ENCODE measurements at places on chromosomes 6 and 20.

GRCh38 chr6:161476711-161477110 lies 202.8 kb upstream of the AGPAT4 start:
- no peak for DNase-seq

DNA sequence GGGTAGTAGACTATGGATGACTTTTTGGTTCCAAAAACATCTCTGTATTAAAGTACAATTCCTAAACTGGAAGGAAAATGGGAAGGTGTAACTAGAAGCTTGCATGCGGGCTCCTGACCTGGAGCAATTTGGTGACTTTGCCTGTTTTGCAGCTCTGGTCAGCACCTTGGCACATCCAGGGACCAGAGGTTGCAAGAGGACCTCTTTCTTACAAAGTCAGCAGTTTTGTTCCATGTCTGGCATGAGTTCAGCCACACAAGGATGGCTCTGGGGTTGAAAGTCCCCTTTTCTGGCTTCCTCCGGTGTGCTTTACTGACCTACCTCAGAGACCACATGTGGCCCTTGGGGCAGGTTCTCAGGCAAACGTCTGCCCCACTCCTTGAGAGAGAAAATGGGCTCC lies 22.7 kb upstream of the CD93 start:
- DNase-seq, result no peak

- no peak for DNase-seq
These were observed 386.9 kb downstream of the PREX1 start for GRCh38 chr20:48440916-48441315.

DNA sequence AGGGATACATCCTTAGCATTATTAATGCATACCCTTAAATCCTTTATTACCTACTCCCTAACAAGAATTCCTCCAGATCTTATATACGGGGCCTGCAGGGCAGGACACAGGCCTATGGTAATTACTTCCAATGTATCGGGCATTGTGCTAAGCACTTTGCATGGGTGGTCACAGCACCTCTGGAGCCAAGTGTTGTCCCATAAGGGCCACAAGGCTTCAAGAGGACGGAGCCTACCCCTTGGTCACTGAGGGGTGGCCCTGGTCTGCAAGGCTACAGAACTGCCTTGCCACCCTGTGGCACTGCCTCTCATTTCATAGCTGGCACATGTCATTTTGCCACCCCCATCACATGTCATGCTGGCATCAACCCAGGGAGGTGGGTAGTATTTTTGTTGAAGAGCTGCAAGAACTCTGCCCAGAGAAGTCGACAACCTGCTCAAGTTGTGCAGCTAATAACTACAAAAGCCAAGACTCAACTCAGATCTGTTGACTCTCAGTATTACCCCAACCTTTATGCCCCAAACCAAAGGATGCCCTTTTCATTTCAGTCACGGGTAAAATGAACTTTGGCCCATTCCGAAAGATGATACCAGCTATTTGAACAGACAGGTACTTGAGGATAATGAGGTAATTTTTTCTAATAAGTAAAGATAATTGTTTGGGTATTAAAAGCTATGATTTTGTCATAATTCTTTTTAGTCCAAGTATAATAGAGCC lies 144.1 kb upstream of the AKAP12 start:
- no peak for DNase-seq

GRCh38 chr20:9286501-9287461 lies 217.9 kb downstream of the PLCB4 start:
- DNase-seq, result no peak

DNA sequence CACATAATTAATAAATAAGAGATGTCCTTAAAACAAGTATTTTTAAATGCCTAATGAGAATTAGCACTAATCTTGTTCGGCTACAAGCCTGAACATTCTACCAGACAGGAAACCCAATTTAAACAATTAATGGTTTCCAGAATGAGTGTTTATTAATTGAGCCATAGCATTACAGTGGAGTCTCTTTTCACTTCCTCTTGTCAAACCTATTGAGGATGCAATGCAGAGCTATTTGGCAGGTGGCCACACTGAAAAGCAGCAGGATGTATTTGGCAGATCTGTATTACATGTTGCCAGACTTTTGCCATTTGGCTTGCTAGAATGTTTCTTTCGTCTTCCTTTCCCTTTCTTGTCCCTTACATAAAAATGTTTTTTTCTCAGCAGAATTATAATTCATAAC lies 475.2 kb upstream of the MARCKS start:
- DNase-seq, result no peak

DNA sequence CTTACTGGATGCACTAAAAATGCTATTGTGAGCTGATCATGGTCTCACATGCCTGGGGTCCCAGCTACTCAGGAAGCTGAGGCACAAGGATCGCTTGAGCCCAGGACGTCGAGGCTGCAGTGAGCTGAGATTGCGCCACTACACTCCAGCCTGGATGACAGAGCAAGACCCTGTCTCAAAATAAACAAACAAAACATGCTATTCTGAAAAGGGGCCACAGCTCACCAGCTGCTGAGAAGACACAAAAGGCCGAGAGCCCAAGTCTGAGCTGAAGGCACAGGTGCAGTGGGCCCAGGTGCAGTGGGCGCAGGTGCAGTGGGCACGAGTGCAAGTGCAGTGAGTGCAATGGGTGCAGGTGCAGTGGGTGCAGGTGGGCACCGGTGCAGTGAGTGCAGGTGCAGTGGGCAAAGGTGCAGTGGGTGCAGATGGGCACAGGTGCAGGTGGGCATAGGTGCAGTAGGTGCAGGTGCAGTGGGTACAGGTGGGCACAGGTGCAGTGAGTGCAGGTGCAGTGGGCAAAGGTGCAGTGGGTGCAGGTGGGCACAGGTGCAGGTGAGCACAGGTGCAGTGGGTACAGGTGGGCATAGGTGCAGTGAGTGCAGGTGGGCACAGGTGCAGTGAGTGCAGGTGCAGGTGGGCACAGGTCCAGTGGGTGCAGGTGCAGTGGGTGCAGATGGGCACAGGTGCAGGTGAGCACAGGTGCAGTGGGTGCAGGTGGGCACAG lies 16.0 kb downstream of the ZBTB46 start:
- no peak for DNase-seq

GRCh38 chr6:56720882-56721281 lies 78.2 kb upstream of the DST start:
- DNase-seq, result no peak

- no peak for DNase-seq
These were observed 36.8 kb downstream of the NCR2 start for GRCh38 chr6:41371992-41372831.

- DNase-seq, result no peak
These were observed 98.1 kb upstream of the MARCKS start for GRCh38 chr6:113758826-113759574.

DNA sequence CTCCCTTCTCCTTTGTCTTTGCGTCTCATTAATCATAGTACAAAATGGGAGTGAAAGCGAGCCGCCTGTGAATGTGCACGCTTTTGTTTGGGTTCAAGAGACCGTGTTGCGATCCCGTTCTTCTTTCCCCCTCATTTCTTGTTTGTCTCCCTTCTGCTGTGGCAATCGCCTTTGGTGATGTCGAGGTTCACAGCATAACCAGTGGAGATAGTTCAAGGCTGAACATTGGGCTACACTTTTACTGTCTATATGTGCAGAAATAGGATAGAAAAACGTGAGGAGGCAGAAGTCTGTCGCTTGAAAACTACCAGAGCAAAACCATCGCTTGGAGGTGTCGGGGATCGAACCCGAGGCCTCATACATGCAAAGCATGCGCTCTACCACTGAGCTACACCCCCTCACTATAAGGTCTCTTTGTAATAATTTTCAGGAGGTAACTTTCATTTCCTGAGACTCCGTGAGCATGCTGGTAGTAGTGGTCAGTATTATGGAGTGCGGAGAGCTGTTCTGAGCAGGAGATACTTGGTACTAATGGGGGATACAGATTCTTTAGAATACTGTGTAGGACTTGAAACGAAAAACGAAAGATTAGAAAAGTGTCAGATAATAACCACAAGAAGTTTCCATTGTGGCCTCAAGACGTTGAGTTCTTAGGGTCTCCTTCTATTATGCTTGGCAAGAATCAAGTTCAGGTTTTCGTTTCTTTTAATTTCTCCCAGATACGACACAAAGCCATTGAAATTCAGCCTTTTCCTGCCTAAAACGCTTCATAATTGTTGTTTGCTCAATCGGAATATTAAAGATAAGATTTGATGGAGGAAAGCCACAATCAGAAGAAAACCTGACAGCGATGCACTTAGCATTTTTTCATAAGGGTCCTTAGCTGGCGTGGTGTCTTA lies 106.6 kb downstream of the TRIM27 start:
- DNase-seq, result peak; percentile 77

DNA sequence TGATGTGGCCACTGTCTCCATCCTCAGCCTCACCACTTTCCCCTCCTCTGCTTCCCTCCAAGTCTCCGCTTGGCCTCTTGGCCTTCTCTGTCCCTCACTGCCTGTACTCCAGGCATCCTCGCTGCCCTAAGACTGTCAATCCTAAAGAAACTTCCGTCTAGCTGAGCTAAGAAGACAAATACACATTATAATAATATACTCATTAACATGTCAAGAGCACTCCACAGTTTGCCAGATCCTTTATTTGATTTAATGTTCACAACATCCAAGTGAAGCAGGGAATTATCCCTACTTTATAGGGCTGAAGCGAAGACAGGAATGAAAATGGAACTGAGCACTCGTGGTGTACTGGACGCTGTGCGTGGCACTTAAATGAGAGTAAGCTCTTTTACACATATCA lies 72.4 kb upstream of the SLC22A23 start:
- DNase-seq, result no peak

DNA sequence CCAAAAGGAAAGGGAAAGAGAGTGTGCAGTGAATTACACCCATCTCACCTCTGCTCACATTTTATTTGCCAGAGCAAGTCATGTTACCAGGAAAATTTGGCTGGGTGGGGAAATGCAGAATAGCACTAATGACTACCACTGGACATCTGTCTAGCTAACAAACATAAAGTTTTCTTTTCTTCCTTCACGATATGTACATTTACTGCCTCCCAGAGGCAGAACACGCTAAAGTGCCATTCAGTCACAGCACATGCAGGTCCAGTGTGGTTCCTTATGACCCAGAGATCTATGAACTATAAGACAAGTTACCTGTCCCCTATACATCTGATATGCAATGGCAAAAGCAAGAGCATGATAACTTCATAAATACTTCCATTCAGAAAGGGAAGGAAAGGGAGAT lies 194.1 kb downstream of the OGFRL1 start:
- DNase-seq, result no peak

DNA sequence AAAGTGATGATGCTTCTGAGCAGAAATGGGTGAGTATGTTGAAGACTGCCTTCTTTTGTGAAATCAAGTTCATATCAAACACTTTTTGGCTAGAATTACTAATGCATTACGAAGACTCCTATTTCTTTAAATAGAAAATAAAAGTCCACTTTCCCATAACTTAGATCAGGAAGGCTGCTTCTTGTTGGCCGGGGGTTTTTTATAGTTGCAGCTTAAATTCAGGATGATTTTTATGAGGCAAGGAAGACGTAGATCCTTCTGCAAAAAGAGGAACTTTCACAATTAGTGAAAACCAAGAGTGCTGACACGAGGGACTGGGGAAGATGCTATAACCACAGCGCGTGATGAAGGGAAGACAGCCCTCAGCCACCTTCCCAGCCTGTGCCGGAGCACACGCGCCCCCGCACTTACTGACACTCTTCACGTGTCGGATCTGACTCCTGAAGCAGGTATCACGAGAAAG lies 206.1 kb upstream of the PRDM1 start:
- DNase-seq, result no peak

- no peak for DNase-seq
These were observed 2.5 kb downstream of the NTSR1 start for GRCh38 chr20:62710886-62711702.

GRCh38 chr6:154161689-154162088 lies 122.6 kb downstream of the OPRM1 start:
- no peak for DNase-seq

- DNase-seq, result no peak
These were observed at the start of gene NOL4L for GRCh38 chr20:32585011-32585585. Gene NOL4L, minus strand, starts transcription at chr20:32585333. Its CDS starts 443 bp downstream, at chr20:32584890.

- DNase-seq, result no peak
These were observed 255.1 kb upstream of the CDYL start for GRCh38 chr6:4521070-4521469.

DNA sequence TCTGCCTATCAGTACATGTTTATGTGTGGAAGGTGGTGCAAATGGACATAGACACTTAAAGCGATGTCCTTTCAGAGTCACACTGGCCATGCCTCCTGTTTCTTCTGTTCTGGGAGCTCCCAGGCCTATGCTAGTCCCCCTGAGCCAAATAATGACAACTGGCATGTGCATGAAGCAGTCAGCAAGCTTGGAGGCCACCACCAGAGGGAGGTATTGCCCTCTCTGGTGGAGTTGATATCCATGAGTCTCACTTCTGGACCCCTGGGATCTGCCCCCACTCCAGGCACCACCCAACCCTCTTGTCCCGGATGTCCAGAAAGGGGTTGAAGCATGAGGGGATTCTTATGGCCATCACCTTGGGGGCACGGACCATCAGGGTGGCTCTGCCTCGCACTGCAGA lies 172.2 kb downstream of the AIG1 start:
- no peak for DNase-seq

DNA sequence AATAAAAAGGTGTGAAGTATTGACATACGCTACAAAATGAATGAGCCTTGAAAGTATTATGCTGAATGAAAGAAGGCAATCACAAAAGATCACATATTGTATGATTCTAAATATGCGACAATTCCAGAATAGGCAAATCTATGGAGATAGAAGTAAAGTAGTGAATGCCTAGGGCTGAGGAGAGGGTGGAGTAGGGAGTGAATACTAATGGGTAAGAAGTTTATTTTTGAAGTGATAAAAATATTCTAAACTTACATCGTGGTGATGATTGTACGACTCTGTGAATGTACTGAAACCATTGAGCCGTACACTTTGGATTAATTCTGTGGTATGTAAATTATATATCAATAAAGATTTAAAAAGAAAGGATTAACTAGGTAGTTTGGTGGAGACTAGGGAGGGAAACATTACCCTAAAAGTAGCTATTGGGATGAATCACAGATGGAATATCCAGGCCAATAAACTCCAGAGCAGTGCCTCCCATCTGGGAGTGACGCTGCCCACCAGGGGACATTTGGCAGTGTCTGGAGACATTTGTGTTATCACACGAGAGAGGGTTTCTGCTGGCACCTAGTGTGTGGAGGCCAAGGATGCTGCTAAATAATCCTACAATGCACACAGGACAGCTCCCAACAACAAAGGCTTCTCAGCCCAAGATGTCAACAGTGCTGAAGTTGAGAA lies 214.2 kb upstream of the PCSK2 start:
- no peak for DNase-seq

GRCh38 chr6:36954262-36954931 lies at the start of gene PI16:
Gene PI16, plus strand, starts transcription at chr6:36954738. Its CDS starts 23 bp downstream, at chr6:36954761.
- DNase-seq, result no peak

DNA sequence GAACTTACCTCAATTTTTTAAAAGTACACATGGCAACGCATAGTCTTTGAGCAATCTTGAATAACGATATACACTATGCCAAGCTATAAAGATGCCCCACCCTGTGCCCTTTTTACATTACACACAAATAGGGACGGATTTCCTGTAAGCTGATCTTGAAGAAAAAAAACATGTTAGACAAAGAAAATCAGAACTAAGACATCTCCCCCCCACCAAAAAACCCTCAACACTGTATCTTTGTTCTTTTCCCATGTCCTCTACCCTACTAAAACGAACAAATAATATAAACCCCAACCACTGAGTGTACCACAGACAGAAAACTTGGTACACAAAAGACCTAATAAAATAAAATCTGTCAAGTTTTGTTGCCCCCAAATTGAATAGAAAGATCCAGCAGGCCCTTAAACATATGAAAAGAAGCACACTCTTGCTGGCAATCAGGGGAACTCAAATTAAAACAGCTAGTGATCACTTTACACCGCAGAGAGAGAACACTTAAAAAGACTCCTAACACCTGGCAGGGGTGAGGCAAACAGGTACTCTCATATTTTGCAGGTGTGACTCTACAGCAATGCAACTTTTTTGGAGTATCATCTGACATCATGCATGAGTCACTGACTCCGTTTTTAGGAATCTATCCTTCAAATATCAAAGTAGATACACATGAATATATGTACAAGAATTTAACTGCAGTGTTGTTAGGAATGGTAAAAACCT lies 29.6 kb downstream of the BACH2 start:
- no peak for DNase-seq
